Stimulated activated CD8-positive, alpha-beta memory T cell treated with anti-CD3 and anti-CD28 coated beads, Interleukin-4, amount 100 ng/mL, for 4 hours (primary cell): ENCODE measurements at places on chromosomes 3 and 15.
A peak's percentile ranks its signal among the peaks of the same experiment; 100 is the strongest.

GRCh38 chr3:24433838-24434591 lies 60.6 kb downstream of the THRB start:
- DNase-seq, result no peak

GRCh38 chr15:78083186-78083585 lies 5.7 kb upstream of the TBC1D2B start:
- no peak for DNase-seq

GRCh38 chr3:171804618-171805389 lies 5.5 kb downstream of the PLD1 start:
- no peak for DNase-seq

- no peak for DNase-seq
Measured at GRCh38 chr3:38575279-38575843, 74.1 kb downstream of the SCN5A start.

- DNase-seq, result no peak
Measured at GRCh38 chr3:186180151-186180550, 71.3 kb upstream of the ETV5 start.

GRCh38 chr3:14467814-14468620 lies 65.6 kb downstream of the SLC6A6 start:
- DNase-seq, result peak; percentile 10
